ENCODE measurements at places on chromosomes 2 and 18. TPM values are rescaled to one million over a fixed set of nuclear protein-coding genes. Genes with fewer than 3 reads are reported as not detected.
A peak's percentile ranks its signal among the peaks of the same experiment; 100 is the strongest.

Gene OSR1
- total RNA-seq: 9.7 TPM

Gene TMEFF2
- total RNA-seq: not detected

Gene PIEZO2
- total RNA-seq: 20.4 TPM

Gene ACTR2
- 236 TPM for total RNA-seq

- no peak for DNase-seq
Measured at GRCh38 chr2:135818937-135819610, 17.9 kb downstream of the LCT start.

- DNase-seq: no peak
Measured at GRCh38 chr2:234463626-234464290, 33.1 kb downstream of the ARL4C start.

GRCh38 chr18:44388329-44388728 is 292.4 kb upstream of the SETBP1 start:
- DNase-seq: no peak

DNA sequence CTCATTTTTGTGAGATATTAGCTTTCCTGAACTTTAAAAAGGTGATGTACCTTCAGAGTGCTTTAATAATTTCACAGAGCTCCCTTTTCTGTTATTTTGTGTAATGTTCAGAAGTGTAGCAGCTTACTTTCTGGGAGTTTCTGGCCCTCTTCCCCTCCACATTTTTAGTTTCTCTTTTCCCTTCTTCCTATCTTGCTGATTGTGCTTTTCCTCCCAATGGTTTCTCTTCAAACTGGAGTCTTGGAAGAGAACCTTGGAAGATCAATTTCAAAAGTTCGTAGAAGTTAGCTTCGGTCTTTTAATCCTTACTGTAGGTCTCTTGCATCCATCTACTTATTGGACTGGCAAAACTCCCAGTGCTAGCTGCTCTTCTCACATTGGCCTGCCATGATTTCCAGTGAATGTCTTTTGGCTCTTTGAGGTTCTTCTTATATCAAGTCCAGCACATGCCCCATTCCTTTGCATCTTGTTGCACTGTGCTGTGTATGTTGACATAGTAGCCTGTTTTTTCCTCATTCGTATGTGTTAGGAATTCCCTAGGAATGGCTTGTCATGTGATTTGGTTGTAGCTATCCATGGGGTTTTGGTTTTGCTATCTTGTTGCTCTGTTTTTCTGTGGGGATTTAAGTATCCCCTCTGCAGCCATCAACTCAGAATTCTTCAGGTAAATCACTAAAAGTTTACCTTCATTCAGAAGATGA is 7.8 kb downstream of the CCNT2 start:
- DNase-seq: no peak

DNA sequence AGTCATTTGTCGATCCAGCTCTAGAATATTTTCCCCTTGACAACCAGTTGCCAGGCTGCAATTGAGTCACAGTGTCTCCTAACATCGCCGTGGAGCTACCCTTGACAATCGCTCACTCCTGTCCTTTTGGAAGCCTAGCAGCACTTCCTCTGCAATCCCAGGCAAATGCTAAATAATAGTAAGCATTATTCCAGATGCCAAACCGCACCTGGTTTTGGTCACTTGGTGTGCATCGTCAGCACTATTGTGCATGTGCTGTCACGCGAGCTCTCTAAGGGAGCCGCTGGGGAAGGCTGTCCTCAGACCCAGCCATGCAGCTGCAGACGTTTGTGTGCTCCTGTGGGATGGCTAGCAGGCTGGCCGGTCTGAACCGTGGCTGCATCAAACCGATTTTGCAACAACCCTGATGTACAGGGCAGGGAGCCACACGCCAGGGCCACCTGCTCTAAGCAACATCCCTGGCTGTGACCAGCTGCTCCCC is 549.5 kb upstream of the ID2 start:
- DNase-seq: no peak

- DNase-seq: no peak
Measured at GRCh38 chr2:66985906-66986305, 411.2 kb upstream of the ETAA1 start.

DNA sequence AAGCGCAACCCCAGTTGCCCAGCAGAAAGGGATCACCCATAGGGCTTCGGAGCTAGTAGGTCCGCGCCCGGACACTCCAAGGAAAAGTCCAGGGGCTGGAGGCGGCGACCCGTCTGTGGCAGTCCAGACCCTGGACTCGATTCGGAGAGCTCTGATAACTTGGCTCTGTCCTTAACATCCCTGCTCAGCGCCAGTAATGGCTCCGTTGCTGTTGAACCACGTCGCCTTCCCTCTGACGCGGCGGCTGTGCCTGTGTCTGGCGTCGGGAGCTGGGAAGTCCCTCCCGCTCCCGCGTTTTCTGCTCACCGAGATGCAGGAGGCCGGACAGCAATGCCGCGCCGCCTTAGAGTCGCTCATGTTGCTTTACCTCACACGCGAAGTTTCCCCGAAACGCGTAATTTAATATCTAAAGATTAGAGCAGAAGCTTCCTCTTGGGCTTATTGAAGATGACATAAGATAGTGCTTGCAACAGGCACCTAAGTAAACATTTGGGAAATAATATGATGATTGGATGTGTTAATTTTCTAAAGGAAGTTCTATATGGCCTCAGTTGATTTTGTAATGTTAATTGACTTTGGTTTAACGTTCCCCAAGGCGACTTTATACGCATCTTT is 1.3 kb upstream of the ZBTB14 start:
- DNase-seq: peak; percentile 92

DNA sequence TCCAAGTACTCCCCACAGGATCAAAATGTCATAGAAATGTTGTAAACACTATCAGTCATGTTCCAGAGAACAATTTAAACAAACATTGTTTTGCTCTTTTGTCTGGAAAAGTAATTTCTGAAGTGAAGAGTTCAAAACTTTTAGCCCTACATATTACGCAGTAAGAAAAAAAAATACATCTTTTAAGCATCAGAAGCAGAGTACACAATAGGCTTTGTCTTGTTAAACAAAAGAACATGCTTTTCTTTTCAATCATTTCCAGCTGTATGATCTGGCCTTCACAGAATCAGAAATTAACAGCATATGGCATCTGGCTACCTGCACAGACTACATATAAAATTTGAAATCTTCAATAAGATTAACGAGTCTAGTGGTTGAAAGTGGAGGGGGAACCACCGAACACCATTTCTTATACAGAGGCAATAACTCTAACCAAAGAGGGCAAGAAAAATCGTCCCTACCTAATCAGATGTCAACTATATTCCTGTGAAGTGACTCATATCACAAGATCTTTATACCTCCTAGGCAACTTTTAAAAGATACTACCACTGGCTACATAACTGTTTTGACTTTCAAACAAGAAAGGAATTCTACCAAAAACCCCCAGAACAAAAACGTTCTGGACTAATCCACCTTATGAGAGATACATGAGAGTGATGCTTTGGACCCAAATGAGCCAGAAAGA is 149.3 kb downstream of the EXOC6B start:
- DNase-seq: no peak

DNA sequence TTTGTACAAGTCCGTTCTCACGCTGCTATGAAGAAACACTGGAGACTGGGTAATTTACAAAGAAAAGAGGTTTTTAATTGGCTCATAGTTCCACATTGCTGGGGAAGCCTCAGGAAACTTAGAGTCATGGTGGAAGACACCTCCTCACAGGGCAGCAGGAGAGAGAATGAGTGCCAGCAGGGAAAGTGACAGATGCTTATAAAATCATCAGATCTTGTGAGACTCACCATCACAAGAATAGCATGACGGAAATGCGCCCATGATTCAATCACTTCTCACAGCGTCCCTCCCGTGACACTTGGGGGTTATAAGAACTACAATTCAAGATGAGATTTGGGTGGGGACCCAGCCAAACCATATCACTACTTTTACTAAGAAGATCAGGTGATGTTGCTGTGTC is 285.8 kb downstream of the TMX3 start:
- no peak for DNase-seq

GRCh38 chr2:85822766-85823165 is 66.0 kb downstream of the ST3GAL5 start:
- no peak for DNase-seq

- DNase-seq: peak; percentile 83
Measured at GRCh38 chr2:197255543-197255942, 55.0 kb downstream of the ANKRD44 start.
